ENCODE measurements at places on chromosomes 6 and 20. TPM values are rescaled to one million over a fixed set of nuclear protein-coding genes. Genes with fewer than 3 reads are reported as not detected.

RFX6 gene
- 23.9 TPM for total RNA-seq

SEL1L2 gene
- not detected for total RNA-seq

SALL4 gene
- total RNA-seq: 12.6 TPM

DACT2 gene
- 7.6 TPM for total RNA-seq

BPIFB2 gene
- total RNA-seq: 0.22 TPM

OXT gene
- 1.2 TPM for total RNA-seq

TRMT6 gene
- 11.6 TPM for total RNA-seq

DLL1 gene
- 11.7 TPM for total RNA-seq

ULBP2 gene
- not detected for total RNA-seq

MYLK2 gene
- 0.21 TPM for total RNA-seq

CPXM1 gene
- total RNA-seq: 106 TPM

TMEM151B gene
- 0.52 TPM for total RNA-seq

PAK5 gene
- total RNA-seq: 0.69 TPM

IL17F gene
- total RNA-seq: not detected

CST2 gene
- total RNA-seq: 2.6 TPM

SYCP2L gene
- total RNA-seq: 6.9 TPM

PLCB4 gene
- total RNA-seq: 8.7 TPM

CLPSL2 gene
- total RNA-seq: not detected

RSPH3 gene
- total RNA-seq: 9.7 TPM

TFAP2A gene
- total RNA-seq: 143 TPM

TAF11 gene
- total RNA-seq: 40.4 TPM

NOX3 gene
- not detected for total RNA-seq

PAQR8 gene
- 21.2 TPM for total RNA-seq

PGC gene
- total RNA-seq: 56.6 TPM

MCCD1 gene
- total RNA-seq: not detected

SYNDIG1 gene
- total RNA-seq: 4.1 TPM

SLC17A3 gene
- total RNA-seq: not detected

ADGRB3 gene
- 2.0 TPM for total RNA-seq

GPLD1 gene
- 3.8 TPM for total RNA-seq

RIMS1 gene
- total RNA-seq: 3.7 TPM

HSD17B8 gene
- total RNA-seq: 13.9 TPM

SPDEF gene
- 1.6 TPM for total RNA-seq

ID1 gene
- total RNA-seq: 516 TPM

C6orf15 gene
- total RNA-seq: not detected

AARS2 gene
- 37.3 TPM for total RNA-seq

ABHD16B gene
- not detected for total RNA-seq

SNRPB2 gene
- 68.3 TPM for total RNA-seq

SLC17A9 gene
- 3.9 TPM for total RNA-seq

LY6G6D gene
- total RNA-seq: not detected

RNF146 gene
- total RNA-seq: 46.8 TPM

PEX3 gene
- 12.8 TPM for total RNA-seq

DCDC2 gene
- 5.5 TPM for total RNA-seq

PRELID3B gene
- 45.9 TPM for total RNA-seq

HTR1B gene
- 1.9 TPM for total RNA-seq

CLIC5 gene
- total RNA-seq: 75.8 TPM

CASS4 gene
- total RNA-seq: 0.38 TPM

PI16 gene
- not detected for total RNA-seq

BLOC1S5 gene
- 8.8 TPM for total RNA-seq

TREML2 gene
- total RNA-seq: not detected

SLC2A10 gene
- total RNA-seq: 15.8 TPM

SLC52A3 gene
- 1.3 TPM for total RNA-seq

TSBP1 gene
- total RNA-seq: not detected

CDH26 gene
- total RNA-seq: 3.6 TPM

All from type B pancreatic cell (in vitro differentiated cells).